ENCODE measurements at places on chromosomes 12 and 14. TPM values are rescaled to one million over a fixed set of nuclear protein-coding genes. Genes with fewer than 3 reads are reported as not detected.

DNA sequence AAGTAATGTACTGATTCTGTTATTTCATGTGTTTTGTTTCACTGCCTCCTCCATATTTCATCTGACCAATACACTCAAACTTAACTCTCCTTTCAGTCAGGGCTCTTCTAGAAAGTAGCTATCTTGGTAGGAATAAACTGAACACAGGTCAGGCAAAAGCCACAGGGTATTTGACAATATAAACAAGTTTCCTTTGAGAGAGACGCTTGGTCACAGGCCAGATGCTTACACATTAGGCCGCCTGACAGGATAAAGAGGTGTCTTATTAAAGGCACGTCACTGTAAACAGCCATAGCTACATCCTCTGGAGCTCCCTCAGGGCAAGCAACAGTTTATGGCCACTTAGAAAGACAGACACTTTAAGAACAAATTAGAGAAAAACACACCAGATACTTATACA lies 607.5 kb downstream of the SLC6A15 start:
- no peaks in the 10 kb centered on the region for H3K27me3 ChIP-seq
- H3K4me1 ChIP-seq, result no peaks in the 10 kb centered on the region
- H3K27ac ChIP-seq, result no peak overlapping the region
- no peak overlapping the region for H3K4me3 ChIP-seq

- H3K4me1 ChIP-seq, result peaks cover 4% of the 10 kb centered on the region
- H3K36me3 ChIP-seq, result no peaks in the 10 kb centered on the region
- DNase-seq, result no peak
- no peaks in the 10 kb centered on the region for H3K27me3 ChIP-seq
- H3K27ac ChIP-seq, result no peak overlapping the region
- no peak overlapping the region for H3K4me3 ChIP-seq
Measured at GRCh38 chr12:108394196-108394595, 55.1 kb upstream of the CMKLR1 start.

GRCh38 chr12:26732005-26732908 lies 100.7 kb downstream of the ITPR2 start:
- no peaks in the 10 kb centered on the region for H3K27me3 ChIP-seq
- H3K27ac ChIP-seq, result no peak overlapping the region
- H3K4me1 ChIP-seq, result no peaks in the 10 kb centered on the region
- no peaks in the 10 kb centered on the region for H3K36me3 ChIP-seq

Gene BDKRB1
- not detected for total RNA-seq

Gene EGLN3
- total RNA-seq, result 19.8 TPM
